ENCODE measurements at places on chromosomes 5 and 9.

- DNase-seq, result no peak
Measured at GRCh38 chr9:21728781-21729180, 73.7 kb upstream of the MTAP start.

DNA sequence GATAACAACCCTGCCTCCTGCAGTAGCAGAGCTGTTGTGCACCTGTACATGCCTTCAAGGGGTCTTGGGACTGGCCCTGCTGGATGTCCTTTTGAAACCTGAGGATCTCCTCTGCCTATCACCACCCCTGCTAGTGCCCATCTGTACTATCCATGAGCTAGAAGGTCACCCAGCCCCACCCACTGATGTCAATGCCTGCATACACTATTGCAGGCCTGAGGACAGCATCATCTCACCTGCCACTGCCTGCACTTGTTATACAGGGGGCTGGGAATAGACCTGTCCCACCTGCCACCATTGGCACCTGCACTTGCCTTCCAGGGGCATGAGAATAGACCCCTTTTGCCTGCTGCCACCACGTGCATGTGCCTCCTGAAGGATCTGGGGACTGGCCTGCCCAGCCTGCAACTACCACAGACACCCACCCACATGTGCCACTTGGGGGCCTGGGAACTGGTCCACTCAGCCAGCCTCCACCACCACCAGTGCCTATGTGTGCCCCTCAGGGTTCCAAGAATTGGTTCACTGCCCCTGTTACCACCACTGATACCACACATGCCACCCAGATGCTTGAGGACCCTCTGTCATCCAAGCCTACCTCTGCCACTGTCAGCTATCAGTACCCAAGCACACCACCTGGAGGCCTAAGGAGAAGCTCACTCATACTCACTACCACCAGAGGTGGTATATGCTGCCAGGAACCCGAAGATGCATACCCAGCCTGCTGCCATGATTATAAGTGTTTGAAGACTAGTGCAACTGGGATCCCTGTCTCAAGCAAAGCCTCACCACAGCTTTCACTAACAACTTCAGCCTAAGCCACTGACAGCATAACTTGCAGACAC is 159.7 kb downstream of the SGCD start:
- no peak for DNase-seq

GRCh38 chr5:52800394-52801213 is 12.9 kb downstream of the ITGA1 start:
- DNase-seq, result peak; percentile 47

DNA sequence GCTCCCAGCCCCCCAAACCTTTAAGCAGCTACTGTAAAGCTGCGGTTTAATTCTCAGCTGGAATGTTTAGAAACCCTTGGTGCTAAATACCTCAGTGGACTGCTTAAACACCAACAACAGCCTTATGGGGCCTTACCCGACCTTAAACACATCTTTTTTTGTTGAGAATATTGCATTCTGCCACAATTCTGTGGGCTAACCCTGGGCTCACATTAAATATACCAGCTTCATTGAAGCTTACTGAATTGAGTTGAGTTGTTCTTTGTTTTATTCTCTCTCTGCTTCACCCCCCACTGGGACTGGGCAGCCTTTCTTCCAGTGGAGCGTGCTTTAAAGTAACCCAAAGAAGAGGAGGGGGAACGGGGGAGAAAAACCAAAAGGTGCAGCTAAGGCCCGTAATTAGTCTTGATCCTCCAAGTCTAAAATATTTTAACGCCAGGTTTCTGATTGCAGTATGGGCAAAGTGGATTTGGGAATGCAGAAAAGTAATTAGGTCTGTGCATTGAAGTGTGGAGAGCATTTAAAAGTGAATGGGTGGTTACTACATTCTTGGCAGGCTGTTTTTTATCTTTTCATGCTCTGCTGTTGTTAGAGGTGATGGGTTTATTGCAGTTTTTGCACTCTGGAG is 281.2 kb downstream of the NR2F1-AS1 start:
- no peak for DNase-seq

GRCh38 chr9:116320290-116320689 is 166.7 kb downstream of the PAPPA start:
- no peak for DNase-seq

DNA sequence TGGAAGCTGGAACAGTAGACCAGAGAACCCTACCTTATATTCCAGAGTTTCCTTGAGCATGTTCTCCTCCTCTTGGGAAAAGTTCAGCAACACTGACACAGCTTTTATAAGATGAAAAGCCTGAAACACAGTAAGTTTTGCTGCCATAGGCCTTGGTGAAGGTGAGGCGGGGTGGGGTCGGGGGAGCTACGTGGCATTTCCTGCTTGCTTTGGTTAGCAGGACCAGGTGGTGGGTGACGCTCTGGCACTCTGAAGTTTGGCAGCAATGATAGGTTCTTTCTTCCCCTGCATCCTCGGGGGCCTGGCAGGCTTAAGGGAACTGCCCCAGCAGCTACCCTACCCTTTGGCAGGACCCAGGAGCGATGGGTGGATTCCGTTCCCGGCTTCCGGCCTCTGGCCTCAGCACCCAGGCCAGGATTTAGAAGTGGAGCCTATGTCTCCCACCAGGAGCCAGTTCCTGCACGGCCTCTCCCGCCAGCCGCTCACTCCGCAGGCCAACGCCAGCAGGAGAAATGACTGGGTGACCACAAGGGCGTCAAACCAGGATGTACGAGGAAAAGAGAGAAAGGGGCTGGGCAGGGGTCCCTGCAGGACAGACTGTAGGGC is 19.3 kb downstream of the ARPC5L start:
- DNase-seq, result no peak

DNA sequence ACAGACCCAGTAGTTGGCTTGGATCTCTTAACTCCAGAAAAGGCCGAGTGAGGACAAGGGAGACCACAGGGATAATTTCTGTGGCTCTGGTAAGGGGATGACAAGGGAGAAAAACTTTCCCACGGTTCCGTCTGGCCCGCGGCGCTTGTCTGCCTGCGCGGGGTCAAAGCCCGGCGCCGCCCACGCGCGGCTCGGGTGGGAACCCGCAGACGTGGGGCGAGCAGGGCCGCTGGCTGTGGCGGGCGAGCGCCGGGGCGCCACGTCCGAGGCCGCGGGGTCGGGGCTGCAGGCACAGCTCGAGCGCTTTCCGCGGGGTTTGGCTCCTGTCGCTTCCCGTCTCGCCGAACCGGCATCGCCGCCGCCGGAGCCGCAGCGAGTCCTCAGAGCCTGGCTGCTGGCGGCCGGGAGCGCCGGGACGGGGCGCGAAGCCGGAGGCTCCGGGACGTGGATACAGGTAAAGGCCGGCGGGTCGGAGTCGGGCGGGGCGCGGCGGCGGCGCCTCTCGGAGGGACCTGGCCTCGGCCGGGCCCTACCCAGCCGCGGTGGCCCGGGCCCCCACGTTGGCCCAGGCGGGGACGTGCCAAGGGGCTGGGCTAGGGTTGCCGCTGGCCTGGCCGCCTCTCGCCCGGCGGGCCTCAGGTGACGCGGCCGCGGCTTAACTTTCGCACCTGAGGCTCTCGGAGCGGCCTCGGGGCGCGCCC is at the start of gene RNF180:
Gene RNF180 (plus strand): TSS at position 344 of the 701 bp plus-strand sequence. CDS start 34,965 bp downstream, outside the sequence.
- DNase-seq, result no peak

DNA sequence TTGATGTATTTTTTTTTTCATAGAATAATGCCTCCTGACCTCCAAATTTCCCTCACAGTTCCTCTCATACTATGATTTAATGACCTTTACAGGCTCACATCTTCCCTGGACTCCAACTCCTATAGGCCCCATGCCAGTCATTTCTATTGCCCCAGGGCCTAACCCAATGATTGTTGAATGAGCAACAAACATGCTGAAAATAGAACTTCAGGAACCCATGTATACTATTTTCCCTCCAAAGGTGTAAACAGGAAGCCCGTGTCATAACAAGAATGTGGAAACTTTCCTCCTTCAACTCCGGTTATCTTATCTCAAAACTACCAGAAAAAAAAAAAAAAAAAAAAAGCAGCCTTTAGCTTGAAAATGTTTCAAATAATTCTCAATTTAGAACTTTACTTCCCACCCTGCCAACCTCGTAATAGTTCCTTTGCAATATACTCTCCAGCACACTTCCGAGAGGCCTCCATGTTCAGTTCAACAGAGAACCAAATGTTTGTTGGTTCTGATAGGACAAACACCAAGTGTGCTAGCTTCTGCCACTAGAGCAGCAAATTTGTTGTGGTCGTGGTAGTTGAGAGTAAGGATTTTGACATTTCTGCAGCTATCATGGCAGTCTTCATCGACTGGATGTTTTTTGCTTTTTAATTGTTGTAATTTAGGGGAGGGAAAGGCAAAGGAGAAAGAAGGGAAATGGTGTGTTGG is 25.8 kb downstream of the TRPM6 start:
- no peak for DNase-seq

- no peak for DNase-seq
Measured at GRCh38 chr5:154486427-154486866, 8.4 kb upstream of the HAND1 start.

GRCh38 chr9:16207161-16207560 is 654.3 kb downstream of the CCDC171 start:
- DNase-seq, result no peak

GRCh38 chr5:89292487-89292886 is 409.5 kb upstream of the MEF2C start:
- no peak for DNase-seq

All from stimulated activated CD4-positive, alpha-beta T cell treated with anti-CD3 and anti-CD28 coated beads, Interleukin-4, amount 100 ng/mL, for 48 hours (primary cell).